ENCODE measurements at places on chromosomes 16 and 17.

GRCh38 chr16:89169778-89170177 lies 1.8 kb upstream of the CDH15 start:
- H3K27me3 ChIP-seq: no peaks in the 10 kb centered on the region
- H3K27ac ChIP-seq: no peak overlapping the region
- no peak overlapping the region for H3K4me3 ChIP-seq
- peaks cover 9% of the 10 kb centered on the region for H3K4me1 ChIP-seq
- no peaks in the 10 kb centered on the region for H3K36me3 ChIP-seq
- no peak for DNase-seq

DNA sequence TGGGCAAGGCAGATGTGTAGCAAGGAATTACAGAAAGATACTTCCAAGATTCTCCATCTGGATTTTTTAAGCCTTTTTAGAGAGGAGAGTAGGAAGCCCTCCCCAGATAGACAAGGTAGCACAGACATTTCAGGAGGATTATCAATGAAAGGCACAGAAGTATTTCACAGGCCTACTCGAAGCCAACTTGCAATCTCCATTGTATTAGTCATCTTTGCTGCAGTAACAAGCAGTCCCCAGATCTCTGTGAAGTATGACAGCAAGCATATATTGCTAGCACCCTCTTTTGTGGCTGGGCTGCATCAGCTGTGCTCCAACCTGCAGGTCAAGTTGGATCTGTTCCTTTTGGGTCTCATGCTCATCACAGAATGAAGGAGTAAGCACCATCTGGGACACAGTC lies 101.6 kb downstream of the MAF start:
- no peak overlapping the region for H3K27ac ChIP-seq
- no peak overlapping the region for H3K4me3 ChIP-seq
- peaks cover 10% of the 10 kb centered on the region for H3K4me1 ChIP-seq

- H3K27me3 ChIP-seq: peaks cover 35% of the 10 kb centered on the region
- no peak overlapping the region for H3K4me3 ChIP-seq
- H3K36me3 ChIP-seq: peaks cover 2% of the 10 kb centered on the region
Observed at GRCh38 chr16:52976539-52977167, 76.0 kb downstream of the CHD9NB start.

- H3K27ac ChIP-seq: peak overlapping the region; percentile 89
- H3K36me3 ChIP-seq: no peaks in the 10 kb centered on the region
- peak overlapping the region; percentile 92 for H3K4me3 ChIP-seq
- peaks cover 20% of the 10 kb centered on the region for H3K4me1 ChIP-seq
- DNase-seq: no peak
Observed at GRCh38 chr16:29963021-29963743, 1.3 kb downstream of the TMEM219 start.

DNA sequence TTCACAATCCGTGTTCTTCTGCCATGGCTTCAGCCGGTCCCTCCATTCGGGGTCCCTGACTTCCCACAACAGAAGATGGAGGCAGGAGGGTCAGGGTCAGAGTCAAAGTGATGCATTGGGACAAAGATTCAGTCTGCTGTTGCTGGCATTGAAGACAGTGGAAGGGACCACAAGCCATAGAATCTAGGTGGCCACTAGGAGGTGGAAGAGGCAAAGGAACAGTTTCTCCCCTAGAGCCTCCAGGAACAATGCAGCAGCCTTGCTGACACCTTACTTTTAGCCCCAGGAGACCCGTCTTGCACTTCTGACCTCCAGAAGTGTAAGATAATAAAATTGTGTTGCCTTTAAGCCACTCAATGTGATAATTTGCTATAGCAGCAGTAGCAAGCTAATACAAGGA lies 55.9 kb downstream of the MFSD11 start:
- H3K36me3 ChIP-seq: peaks cover 2% of the 10 kb centered on the region
- DNase-seq: no peak
- peaks cover 18% of the 10 kb centered on the region for H3K4me1 ChIP-seq
- peak overlapping the region; percentile 43 for H3K27ac ChIP-seq
- H3K4me3 ChIP-seq: no peak overlapping the region
